ENCODE measurements at places on chromosomes 1 and 21.

GRCh38 chr1:216453777-216454176 is 30.5 kb upstream of the USH2A start:
- no peak for DNase-seq

DNA sequence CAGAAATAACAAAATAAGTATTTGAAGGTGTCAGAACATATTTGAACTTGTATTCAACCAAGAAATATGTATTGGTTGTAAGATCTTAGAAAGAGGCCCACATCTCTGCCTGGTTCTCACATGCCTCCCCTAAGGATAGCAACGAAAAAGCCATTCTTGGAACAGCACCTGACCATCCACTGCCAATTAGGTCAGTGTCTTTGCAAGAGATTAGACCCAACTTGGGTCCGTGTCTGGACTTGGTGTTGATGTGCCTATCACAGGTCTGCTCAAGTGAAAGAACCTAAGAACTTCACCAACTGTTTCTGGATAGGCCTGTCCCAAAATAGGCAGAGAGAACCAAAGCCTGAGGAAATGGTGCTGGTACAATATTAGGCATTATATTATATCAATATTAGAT is 46.0 kb upstream of the COG2 start:
- no peak for DNase-seq

GRCh38 chr1:240973875-240974274 is 361.9 kb upstream of the GREM2 start:
- DNase-seq: no peak

DNA sequence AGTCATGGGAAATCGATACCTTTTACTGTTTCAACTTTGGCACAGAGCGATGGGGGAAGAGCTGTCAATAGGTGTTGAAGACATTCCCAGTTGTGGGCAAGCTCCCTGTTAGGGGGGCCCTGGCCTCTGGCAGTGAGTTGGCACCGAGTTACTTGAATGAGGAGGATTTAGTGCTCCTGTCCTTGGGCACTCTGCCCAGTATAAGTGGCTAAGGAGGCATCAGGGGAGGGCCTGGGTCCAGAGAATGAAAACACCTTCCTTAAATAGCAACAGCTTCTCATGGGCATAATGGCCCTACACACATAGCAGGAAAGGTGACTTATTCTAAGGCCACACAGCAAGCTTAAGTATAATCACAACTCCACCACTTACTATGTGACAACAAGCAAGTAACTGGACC is 664.4 kb downstream of the PTPRU start:
- no peak for DNase-seq

DNA sequence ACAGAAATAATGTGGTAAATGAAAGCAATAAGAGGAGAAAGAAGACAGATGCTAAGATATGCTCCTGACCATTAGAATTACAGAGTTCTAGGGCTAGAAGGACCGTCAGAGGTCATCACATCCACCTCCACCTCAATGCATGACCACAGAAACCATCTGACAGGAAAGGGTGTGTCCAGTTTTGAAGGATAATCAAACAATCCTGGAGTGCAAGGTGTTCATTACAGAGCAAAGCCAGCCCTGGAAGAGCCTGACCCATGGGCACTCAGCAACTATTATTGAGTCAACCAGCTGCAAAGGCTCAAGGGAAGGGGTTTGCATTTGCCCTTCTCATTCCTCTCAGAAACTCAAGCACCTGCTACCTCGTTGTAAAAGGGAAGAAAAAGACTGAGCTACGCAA is 46.4 kb downstream of the TOR1AIP2 start:
- DNase-seq: peak; percentile 21

DNA sequence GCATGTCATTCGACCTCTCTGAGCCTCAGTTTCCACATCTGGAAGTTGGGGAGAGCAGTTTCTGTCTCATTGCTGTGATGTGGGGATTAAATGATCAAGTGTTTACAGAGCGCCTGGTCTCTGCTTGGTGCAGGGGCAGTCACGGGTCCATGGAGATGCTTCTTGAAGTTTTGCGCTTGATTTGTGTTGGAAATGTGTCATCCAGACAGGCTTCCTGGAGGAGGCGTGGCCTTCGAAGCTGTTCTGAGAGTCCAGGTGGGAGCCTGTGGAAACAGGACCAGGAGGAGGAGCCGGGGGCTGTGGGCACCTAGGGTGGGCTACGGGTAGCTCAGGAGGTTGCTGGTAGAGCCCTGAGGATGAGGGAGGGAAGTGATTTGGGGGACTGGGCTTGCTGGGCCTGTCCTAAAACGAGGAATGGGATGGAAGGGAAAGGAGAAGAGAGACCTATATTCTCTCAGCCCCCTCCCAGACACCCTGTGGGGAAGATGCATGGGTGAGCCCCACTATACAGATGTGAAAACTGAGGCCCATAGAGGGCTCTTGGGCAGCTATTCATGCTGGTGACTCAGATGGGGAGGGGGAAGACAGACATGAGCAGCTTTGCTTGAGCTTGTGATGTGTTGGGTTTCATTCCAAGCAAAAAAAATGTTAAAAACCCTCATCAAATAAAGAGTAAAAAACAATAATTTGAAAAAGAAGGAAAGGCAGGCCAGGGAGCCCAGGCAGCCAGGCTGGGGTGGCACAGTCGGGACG is 107.2 kb upstream of the WNT4 start:
- no peak for DNase-seq

GRCh38 chr1:89516055-89516454 is 8.6 kb upstream of the LRRC8B start:
- no peak for DNase-seq

GRCh38 chr1:205812271-205812877 is 624 bp downstream of the SLC41A1 start:
- no peak for DNase-seq

All from NCI-H748 treated with DMSO at 0.1 percent for 48 hours (cell line).